Eye (tissue), 1 donor: ENCODE measurements at places on chromosomes 13 and 19.

DNA sequence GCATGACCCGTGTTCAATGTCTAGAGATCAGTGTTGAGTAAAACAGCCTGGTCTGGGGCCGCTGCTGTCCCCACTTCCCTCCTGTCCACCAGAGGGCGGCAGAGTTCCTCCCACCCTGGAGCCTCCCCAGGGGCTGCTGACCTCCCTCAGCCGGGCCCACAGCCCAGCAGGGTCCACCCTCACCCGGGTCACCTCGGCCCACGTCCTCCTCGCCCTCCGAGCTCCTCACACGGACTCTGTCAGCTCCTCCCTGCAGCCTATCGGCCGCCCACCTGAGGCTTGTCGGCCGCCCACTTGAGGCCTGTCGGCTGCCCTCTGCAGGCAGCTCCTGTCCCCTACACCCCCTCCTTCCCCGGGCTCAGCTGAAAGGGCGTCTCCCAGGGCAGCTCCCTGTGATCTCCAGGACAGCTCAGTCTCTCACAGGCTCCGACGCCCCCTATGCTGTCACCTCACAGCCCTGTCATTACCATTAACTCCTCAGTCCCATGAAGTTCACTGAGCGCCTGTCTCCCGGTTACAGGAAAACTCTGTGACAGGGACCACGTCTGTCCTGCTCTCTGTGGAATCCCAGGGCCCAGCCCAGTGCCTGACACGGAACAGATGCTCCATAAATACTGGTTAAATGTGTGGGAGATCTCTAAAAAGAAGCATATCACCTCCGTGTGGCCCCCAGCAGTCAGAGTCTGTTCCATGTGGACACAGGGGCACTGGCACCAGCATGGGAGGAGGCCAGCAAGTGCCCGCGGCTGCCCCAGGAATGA is 1.5 kb upstream of the CEACAM5 start:
- peak; percentile 33 for DNase-seq

- DNase-seq, result no peak
Observed at GRCh38 chr19:18119013-18119716, 21.6 kb downstream of the MAST3 start.

DNA sequence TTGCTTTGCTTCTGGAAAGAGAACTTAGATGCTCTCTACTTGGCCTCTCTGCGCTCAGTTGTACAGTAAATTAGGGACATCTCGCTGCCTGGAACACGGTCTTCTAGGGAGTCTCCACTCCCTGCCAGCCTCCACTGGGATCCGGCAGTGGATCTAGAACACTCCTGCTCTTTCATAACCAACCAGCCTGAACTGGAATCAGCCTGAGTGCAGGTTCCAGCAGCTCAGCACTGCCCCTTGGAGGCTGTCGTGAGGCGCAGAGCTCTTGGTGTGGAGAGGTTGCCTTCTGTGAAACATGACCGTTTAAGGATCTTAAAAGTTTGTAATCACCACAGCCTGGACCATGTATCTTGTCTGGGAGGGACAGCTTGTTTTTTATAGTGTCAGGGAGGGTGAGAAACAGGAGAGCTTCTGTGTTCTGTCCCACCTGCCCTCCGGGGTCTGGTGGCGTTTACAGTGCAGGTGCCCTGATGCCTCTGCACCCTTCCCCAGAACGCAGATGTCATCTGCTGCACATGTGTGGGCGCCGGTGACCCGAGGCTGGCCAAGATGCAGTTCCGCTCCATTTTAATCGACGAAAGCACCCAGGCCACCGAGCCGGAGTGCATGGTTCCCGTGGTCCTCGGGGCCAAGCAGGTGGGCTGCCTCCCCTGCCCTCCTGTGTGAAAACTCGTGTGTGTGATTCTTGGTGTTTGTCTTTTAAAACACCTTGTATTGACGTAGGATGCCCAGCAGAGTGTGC is 24.8 kb downstream of the UPF1 start:
- peak; percentile 34 for DNase-seq

GRCh38 chr19:5696196-5697021 is 6.3 kb downstream of the RPL36 start:
- DNase-seq, result no peak

DNA sequence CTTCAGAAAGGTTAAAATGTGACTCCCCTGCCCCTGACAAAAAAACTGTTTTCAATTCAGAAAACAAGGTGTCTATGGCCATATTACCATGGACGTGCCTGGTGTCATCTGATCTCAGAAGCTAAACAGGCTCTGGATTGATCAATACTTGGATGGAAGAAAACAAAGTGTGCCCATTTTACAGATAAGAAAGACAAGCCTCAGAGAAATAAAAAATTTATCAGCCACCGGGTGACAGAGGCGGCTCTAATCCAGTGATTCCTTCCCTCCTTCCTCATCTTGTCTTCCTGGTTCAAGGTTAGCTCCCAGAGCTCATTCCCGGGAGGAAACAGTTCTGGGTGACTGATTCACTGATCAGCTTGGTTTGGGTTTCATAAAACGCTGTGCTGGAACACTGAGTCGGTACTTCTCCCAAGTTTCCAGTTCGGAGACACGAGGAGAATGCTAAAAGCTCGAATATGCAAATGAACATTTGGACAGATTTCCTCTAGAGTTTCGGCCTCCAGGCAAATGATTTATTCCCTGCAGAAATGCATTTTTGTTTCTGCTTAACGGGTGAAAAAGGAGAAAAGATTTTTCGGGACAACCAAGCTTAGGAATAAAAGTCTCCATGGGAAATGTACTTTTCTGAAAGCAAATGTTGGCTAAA is 211.2 kb downstream of the UQCRFS1 start:
- DNase-seq, result no peak

GRCh38 chr19:4061683-4062418 is 4.8 kb downstream of the ZBTB7A start:
- DNase-seq, result no peak
